Calu3 (cell line): ENCODE measurements at places on chromosomes 3 and 15. TPM values are rescaled to one million over a fixed set of nuclear protein-coding genes. Genes with fewer than 3 reads are reported as not detected.
A peak's percentile ranks its signal among the peaks of the same experiment; 100 is the strongest.

DNA sequence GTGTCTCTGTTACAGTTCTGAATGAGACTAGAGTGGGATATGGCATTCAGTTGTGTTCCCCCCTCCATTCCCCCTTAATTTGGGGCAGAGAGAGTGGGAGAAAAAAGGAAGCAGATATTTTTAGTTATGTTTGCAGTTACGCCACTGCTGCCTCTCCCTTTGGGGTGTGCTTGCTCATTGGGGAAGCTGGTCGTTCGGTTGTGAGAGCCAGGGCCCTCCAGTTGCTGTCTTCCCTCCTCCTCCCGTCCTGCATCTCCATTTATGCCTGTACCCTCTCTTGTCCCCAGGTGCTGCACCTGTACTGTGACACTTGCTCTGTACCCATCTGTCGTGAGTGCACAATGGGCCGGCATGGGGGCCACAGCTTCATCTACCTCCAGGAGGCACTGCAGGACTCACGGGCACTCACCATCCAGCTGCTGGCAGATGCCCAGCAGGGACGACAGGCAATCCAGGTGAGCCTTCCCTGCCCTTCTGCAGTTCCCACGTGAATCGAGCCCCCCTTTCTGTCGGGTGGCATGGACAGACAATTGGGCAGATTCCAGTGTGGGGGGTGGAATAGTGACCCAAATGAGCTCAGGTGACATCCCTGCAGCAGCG lies 55.8 kb downstream of the TRIM71 start:
- peak; percentile 3 for DNase-seq
- no peaks in the 10 kb centered on the region for H3K4me1 ChIP-seq
- no peaks in the 10 kb centered on the region for H3K36me3 ChIP-seq
- peaks cover 36% of the 10 kb centered on the region for H3K27me3 ChIP-seq
- H3K4me3 ChIP-seq: no peak overlapping the region

- no peaks in the 10 kb centered on the region for H3K36me3 ChIP-seq
- H3K4me3 ChIP-seq: no peak overlapping the region
- no peak overlapping the region for H3K27ac ChIP-seq
- DNase-seq: peak; percentile 21
Observed at GRCh38 chr15:95684693-95685115, 645.8 kb upstream of the NR2F2 start.

- no peaks in the 10 kb centered on the region for H3K36me3 ChIP-seq
- no peak overlapping the region for H3K4me3 ChIP-seq
- no peak for DNase-seq
- H3K4me1 ChIP-seq: peaks cover 36% of the 10 kb centered on the region
- H3K27ac ChIP-seq: no peak overlapping the region
- H3K27me3 ChIP-seq: no peaks in the 10 kb centered on the region
Observed at GRCh38 chr15:70717237-70717793, 46.0 kb downstream of the UACA start.

DNA sequence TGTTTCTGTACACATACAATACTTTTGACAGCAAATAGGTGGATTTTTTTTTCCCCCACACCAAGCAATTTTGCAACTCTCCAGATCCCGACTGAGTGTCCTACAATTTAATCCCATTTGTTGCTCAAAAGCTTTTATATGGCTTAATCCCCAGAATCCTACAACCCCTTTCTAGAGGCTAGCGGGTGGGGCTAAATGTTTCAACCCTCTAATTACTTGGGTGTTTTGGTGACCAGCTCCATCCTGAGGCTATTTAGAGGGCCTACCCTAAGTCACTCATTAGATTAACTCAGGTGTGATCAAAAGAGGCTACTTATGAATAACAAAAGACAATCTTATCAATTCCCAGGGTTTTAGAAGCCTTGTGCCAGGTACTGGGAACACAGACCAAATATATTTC lies 21.0 kb upstream of the FBXL2 start:
- no peak for DNase-seq
- no peak overlapping the region for H3K27ac ChIP-seq
- H3K4me3 ChIP-seq: no peak overlapping the region

GRCh38 chr3:10912786-10913185 lies 79.8 kb upstream of the SLC6A1 start:
- no peak for DNase-seq
- no peak overlapping the region for H3K4me3 ChIP-seq
- peaks cover 80% of the 10 kb centered on the region for H3K27me3 ChIP-seq
- no peaks in the 10 kb centered on the region for H3K4me1 ChIP-seq

DNA sequence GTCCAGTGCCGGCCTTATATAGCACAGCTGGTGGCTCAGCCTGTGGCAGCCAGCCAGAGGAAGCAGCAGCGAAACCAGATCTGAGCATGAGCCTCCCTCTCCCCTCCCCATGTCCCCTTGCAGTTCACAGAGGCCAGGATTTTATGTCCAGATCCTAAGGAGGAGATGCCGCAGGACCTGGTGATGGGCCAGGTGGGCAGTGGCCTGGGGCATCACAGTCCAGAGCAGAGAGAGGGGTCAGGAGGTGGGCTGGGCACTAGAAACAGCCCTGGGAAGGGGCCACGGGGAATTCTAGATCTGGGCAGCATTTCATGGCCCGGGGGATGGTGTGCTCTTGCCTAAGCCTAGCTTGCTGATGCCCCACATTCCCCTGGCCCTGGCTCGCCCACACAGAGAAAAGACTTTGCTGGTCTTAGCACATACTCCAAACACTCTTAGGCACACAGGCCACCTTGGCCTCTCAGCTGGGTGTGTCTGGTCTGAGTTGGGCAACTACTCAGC lies 259 bp upstream of the CILP start:
- H3K27ac ChIP-seq: no peak overlapping the region
- H3K36me3 ChIP-seq: no peaks in the 10 kb centered on the region
- no peak overlapping the region for H3K4me3 ChIP-seq

GRCh38 chr3:76646921-76647562 lies 392.9 kb upstream of the ROBO2 start:
- no peaks in the 10 kb centered on the region for H3K27me3 ChIP-seq
- no peak overlapping the region for H3K4me3 ChIP-seq
- no peak overlapping the region for H3K27ac ChIP-seq
- H3K4me1 ChIP-seq: no peaks in the 10 kb centered on the region
- H3K36me3 ChIP-seq: peaks cover 5% of the 10 kb centered on the region
- no peak for DNase-seq

DNA sequence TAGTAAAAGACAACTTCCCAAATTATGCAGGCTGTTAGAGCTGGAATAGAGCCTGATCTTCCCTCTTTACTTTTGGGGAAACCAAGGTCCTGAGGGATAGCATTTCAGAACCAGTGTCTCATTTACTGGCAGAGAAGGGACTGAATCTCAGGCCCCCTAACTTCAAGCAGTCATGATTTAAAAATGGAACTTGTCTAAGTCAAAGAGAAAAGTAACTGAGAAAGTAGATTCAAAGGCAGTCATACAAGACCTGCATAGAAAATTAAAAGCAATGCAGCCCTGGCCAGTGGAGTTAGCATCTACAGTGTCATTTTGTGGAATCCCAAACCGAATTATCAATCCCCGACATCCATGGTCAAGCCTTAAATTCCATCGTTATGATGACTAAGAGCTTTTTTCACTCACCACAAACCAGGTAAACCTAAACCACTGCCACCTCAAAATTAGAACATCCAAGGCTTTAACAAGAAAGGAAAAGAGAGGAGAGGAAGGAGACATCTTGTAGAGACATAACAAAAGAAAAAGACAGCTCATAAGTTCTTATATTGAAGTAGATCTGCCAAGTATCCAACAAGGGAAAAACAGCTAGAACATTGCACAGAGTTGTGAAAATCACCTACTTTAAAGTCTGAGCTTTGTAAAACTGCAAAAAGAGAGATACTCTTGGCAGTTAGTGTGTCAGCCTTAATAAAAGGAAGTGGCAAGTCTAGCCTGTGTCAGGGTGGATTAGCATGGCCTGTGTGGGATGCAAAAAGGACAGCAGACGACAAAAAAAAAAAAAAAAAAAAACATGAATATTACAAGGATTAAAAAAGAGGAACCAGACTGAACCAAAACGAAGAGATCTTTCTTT lies 54.1 kb upstream of the CCR2 start:
- no peaks in the 10 kb centered on the region for H3K36me3 ChIP-seq
- no peak overlapping the region for H3K27ac ChIP-seq
- DNase-seq: no peak
- H3K4me1 ChIP-seq: no peaks in the 10 kb centered on the region

GRCh38 chr3:104596551-104596950 lies 770.2 kb upstream of the ALCAM start:
- no peak overlapping the region for H3K27ac ChIP-seq
- no peak overlapping the region for H3K4me3 ChIP-seq

GRCh38 chr3:45664578-45664977 lies 24.6 kb upstream of the SACM1L start:
- no peaks in the 10 kb centered on the region for H3K27me3 ChIP-seq
- H3K4me3 ChIP-seq: no peak overlapping the region
- DNase-seq: no peak
- H3K4me1 ChIP-seq: peaks cover 17% of the 10 kb centered on the region
- H3K27ac ChIP-seq: no peak overlapping the region

DNA sequence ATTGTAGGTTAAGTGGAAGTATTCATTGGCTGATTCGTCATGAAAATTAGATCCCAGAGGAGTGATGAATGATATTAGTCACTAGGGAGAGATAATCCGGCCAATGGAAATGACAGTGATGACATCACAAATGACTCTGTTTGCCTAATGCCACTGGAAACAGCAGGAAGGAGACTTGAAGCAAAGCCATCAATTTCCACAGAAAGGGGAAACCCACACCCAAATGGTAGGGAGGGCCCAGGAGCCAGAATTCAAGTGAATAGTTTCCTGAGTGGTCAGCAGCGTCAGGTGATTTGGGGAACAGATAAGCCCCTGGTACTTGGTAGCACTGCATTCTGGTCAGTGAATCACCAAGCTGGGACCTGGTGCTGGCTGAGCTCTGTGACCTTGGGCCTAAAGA lies 3.3 kb upstream of the ADAMTS9 start:
- peak overlapping the region; percentile 44 for H3K27ac ChIP-seq
- H3K4me1 ChIP-seq: peaks cover 35% of the 10 kb centered on the region
- H3K4me3 ChIP-seq: no peak overlapping the region
- peaks cover 30% of the 10 kb centered on the region for H3K36me3 ChIP-seq
- DNase-seq: peak; percentile 46
- H3K27me3 ChIP-seq: no peaks in the 10 kb centered on the region

GRCh38 chr15:93180128-93180527 lies 91.1 kb upstream of the RGMA start:
- peaks cover 16% of the 10 kb centered on the region for H3K4me1 ChIP-seq
- H3K27ac ChIP-seq: no peak overlapping the region
- H3K27me3 ChIP-seq: no peaks in the 10 kb centered on the region
- H3K4me3 ChIP-seq: no peak overlapping the region
- DNase-seq: no peak
- no peaks in the 10 kb centered on the region for H3K36me3 ChIP-seq

- H3K36me3 ChIP-seq: no peaks in the 10 kb centered on the region
- no peak overlapping the region for H3K27ac ChIP-seq
- H3K4me1 ChIP-seq: no peaks in the 10 kb centered on the region
- H3K27me3 ChIP-seq: no peaks in the 10 kb centered on the region
- DNase-seq: no peak
Observed at GRCh38 chr15:33119273-33119672, 75.2 kb downstream of the FMN1 start.

GRCh38 chr3:64867224-64867623 lies 179.4 kb upstream of the ADAMTS9 start:
- no peak for DNase-seq
- H3K27me3 ChIP-seq: no peaks in the 10 kb centered on the region
- H3K4me1 ChIP-seq: peaks cover 13% of the 10 kb centered on the region
- no peaks in the 10 kb centered on the region for H3K36me3 ChIP-seq
- H3K4me3 ChIP-seq: no peak overlapping the region

GRCh38 chr3:39189959-39190269 lies 2.5 kb downstream of the XIRP1 start:
- no peak overlapping the region for H3K27ac ChIP-seq
- H3K4me3 ChIP-seq: no peak overlapping the region
- H3K27me3 ChIP-seq: no peaks in the 10 kb centered on the region
- H3K4me1 ChIP-seq: peaks cover 15% of the 10 kb centered on the region

DNA sequence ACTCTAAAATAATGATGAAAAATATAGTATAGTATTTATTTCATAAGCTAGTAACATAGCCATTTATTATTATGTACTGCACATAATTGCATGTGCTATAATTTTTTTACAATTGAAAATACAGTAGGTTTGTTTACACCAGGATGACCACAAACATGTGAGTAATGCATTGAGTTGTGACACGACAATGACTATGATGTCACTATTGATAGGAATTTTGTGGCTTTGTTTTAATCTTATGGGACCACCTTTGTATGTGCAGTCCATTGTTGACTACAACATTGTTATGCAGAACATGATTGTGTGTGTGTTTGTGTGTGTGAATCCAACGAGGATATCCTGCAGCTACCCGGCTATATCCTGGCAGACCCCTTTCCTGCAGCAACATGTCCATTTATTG lies 372.2 kb upstream of the MCTP2 start:
- no peak overlapping the region for H3K4me3 ChIP-seq
- H3K36me3 ChIP-seq: no peaks in the 10 kb centered on the region
- no peaks in the 10 kb centered on the region for H3K4me1 ChIP-seq
- H3K27ac ChIP-seq: no peak overlapping the region
- no peaks in the 10 kb centered on the region for H3K27me3 ChIP-seq

DNA sequence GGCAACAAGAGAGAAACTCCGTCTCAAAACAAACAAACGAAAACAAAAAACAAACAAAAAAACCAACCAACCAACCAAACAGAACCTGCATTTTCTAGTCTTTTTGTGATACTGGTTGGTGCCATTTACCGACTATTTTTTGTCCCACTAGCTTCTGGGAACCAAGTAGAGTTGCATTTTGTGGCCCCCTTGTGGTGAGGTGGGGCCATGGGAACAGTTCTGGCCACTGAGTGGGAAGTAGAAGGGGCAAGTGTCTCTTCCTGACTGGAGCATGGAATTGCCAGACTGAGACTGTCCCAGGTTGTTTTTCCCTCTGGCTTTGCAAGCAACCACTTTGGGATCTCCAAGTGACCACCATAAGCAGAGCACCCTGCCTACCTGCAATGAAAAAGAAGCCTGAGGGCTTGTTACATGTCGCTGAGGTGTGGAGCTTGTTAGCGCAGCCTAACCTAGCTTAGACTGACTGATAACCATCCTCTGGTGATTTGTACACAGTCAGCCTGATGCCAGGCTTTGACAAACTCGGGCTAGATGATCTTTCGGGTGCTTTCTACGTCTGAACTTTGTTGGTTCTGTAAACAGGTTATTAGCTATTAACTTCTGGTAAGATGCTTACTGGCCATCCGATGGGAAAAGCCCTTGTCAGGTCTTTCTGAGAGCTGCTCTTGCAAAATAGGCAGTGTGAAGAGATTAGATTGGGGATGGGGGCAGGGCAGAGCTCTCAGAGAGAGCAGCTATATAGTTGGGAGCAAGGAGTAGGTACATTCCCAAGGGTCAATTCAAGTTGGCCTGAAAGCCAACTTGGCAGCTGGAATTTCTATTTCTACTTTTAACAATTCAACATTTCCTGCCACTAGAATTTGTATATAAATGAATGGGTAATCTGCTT lies 172.2 kb downstream of the SSR3 start:
- H3K4me1 ChIP-seq: no peaks in the 10 kb centered on the region
- peak; percentile 82 for DNase-seq
- no peak overlapping the region for H3K4me3 ChIP-seq
- H3K27ac ChIP-seq: no peak overlapping the region
- H3K36me3 ChIP-seq: no peaks in the 10 kb centered on the region

GRCh38 chr15:83570756-83571155 lies 83.2 kb upstream of the ADAMTSL3 start:
- H3K36me3 ChIP-seq: no peaks in the 10 kb centered on the region
- DNase-seq: no peak
- no peak overlapping the region for H3K4me3 ChIP-seq
- H3K27ac ChIP-seq: no peak overlapping the region

GRCh38 chr3:43539321-43539720 lies 82.5 kb downstream of the ANO10 start:
- no peaks in the 10 kb centered on the region for H3K27me3 ChIP-seq
- no peaks in the 10 kb centered on the region for H3K4me1 ChIP-seq
- no peaks in the 10 kb centered on the region for H3K36me3 ChIP-seq
- no peak overlapping the region for H3K4me3 ChIP-seq

TOP2B gene
- 99.9 and 117 TPM in 2 replicates for total RNA-seq

TM4SF18 gene
- 0.21 TPM in 1 of 2 replicates, not detected in the other for total RNA-seq

PRICKLE2 gene
- total RNA-seq: 1.9 and 4.0 TPM in 2 replicates

STRA6 gene
- 5.9 and 8.4 TPM in 2 replicates for total RNA-seq
